ENCODE measurements at places on chromosomes 2 and 18.

- DNase-seq = no peak
Measured at GRCh38 chr2:5664278-5664681, 27.9 kb upstream of the SOX11 start.

DNA sequence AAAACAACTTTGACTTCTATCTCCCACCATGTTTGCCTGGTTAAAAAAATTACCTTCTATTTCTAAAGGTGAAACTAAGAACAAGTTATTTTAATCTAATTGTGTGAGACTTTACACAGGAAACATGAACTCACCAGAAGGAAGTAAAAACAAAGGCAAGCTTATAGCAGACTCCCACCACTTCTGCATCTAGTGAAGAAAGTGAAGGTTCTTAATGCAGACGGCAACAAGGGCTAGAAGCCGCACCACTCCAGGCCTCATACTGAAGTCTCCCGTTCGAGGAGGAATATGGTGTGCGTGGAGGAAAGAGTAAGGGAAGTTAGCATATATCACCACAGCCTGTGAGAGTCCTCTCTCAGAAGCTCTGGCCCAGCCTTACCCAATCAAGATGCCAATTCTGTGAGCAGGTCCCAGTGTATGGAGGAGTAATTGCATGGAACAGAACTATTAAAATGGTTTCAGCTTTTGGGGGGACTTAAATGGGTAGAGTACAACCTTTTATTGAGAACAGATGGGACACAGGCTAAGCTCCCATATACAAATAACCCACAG, 958.7 kb downstream of the BCL11A start:
- no peak for DNase-seq

- DNase-seq = no peak
Measured at GRCh38 chr2:240430595-240430994, 4.9 kb upstream of the GPC1 start.

DNA sequence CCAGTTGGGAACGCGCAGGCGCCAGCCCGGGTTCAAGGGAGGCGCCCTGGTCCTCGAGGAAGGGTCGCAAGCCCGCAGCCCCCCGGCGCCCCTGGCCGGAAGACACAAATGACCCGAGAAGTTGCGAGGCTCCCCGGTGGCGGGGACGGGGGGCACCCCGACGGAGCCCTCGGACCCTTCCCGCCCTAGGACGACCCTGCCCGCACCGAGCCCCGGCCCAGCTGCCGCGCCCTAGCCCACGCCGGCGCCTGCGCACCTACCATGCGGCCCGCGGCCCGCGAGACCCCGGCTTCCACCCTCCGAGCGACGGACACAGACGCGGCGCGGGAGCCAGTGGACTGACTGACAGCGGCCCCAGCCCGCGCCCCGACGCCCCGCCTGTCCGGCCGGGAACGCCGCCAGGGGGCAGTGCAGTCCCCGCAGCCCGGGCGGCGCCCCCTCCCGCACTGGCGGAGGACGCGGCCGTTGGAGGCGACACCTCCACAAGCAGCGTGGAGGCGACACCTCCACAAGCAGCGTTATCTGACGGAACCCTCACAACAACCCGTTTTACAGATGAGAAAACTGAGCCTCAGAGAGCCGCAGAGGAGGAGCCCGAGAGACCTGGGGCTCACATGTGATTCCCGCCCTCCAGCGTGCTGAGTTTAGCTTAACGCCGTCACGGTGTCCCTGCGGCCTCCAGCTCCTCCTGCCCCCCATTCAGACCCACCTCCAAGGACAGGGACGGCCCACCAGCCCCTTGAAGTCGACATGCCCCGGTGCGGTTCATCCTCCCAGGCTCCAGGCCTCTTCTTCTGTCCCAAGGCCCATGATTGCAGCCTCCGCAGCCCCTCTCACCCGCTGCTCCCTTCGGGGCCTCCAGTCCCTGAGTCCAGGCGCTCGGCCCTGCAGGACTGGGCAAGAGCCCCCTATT, at the start of gene NMUR1:
Gene NMUR1 (minus strand): TSS at position 347 of the 913 bp plus-strand sequence. CDS start 84 bp downstream, at position 263.
- DNase-seq = no peak

DNA sequence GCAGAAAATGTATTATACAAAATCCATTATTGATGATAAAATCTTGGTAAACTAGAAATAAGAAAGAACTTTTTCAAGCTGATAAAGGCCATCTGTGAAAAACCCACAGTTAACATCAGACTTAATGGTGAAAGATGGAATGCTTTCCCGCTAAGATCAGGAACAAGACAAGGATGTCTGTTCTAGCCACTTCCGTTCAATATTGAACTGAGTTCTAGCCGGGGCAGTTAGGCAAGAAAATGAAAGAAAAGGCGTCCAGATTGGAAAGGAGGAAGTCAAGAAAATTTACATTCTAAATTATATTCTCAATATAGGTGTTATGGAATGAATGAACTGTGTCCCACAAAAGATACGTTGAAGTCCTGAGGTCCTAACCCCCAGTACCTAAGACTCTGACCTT, 39.1 kb upstream of the DTNB start:
- no peak for DNase-seq

- no peak for DNase-seq
Measured at GRCh38 chr2:101675512-101675911, 22.0 kb upstream of the MAP4K4 start.

GRCh38 chr2:102256276-102256675, 55.1 kb upstream of the IL1RL1 start:
- no peak for DNase-seq

DNA sequence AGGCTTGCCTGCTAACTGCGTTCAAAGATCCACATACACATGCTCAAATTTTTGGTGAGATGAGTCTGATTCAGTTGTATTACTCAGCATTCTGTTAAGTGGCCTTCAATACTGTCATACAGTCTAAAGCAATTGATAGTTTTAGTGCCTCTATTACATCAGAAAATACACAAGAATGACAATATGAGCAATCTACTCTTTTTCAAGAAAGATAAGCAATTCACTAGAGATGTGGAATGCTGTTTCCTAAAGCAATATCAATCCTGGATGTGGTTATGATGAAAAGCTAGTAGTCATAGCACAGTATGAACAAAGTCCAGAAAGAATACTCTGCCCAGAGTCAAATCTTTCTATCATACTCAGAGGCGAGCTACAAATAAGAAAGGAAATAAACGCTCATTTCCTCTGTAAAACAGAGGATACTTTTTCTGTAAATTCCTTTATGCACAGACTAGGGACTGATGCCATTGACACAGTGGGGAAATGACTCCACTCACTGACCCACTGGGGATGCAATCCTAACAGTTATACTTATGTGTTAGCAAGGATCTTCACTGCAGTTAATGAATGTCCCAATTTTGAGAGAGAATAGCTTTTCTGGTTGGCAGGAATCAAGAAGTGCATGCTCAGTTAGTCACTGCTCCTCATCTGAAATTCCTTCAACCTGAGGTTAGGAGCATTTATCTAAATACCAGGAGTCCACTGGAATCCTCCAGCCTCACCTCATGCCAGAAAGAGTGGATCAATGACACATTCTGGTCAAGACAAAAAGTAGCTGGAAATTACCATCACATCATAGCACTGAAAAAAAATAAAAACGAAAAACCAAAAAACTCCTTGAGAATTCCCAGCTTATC, 83.3 kb downstream of the PDE11A start:
- no peak for DNase-seq

DNA sequence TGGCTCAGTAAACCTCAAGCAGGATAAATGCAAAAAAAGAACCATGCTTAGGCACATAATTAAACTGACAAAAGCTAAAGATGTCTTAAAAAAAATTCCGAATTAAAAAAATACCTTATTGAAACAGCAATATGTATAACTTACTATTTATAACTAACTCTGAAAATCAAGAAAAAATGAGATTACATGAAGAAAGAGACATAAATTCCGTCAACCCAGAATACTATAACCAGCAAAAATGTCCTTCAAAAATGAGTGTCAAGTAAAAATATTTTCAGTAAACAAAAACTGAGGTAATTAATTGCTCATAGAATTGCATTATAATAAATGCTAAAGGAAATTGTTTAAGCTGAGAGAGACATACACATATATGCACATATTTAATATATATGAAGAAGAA, 474.5 kb upstream of the SYT4 start:
- no peak for DNase-seq

GRCh38 chr2:195269220-195269619, 387.8 kb upstream of the SLC39A10 start:
- DNase-seq = no peak

DNA sequence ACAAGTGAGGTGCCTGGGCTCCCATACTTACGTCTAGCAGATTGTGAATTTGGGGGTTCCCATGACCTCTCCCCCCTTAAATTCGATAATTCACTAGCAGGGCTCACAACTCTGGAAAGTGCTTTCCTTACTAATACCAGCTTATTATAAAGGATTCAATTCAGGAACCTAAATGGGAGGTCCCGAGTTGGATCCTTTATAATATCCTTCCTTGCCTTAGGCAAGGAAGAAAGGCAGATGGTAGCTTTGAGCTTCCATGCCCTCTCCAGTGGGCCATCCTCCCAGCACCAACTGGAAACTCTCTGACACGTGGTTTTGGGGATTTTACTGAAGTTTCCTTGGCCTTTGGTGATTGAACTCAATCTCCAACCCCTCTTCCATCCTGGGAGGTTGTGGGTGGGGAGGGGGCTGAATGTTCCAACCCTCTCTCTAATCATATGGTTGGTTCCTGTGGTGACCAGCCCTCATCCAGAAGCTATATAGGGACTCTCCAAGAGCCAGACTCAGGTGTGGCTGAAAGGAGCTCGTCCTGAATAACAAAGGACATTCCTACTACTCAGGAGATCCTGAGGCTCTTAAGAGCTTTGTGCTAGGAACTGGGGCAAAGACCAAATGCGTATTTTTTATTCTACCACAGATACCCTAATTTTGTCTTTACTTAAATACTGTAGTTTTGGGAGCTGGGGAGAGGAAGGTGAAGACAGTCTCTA, 62.2 kb downstream of the HAUS1 start:
- no peak for DNase-seq

- DNase-seq = no peak
Measured at GRCh38 chr2:152385650-152386049, 50.7 kb downstream of the FMNL2 start.

DNA sequence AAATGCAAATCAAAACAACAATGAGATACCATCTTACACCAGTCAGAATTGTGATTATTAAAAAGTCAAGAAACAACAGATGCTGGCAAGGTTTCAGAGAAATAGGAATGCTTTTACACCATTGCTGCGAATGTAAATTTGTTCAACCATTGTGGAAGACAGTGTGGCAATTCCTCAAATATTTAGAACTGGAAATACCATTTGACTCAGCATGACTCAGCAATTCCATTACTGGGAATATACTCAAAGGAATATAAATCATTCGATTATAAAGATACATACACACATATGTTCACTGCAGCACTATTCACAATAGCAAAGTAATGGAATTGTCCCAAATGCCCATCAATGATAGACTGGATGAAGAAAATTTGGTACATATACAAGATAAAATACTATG, 516.7 kb downstream of the ERBB4 start:
- no peak for DNase-seq

GRCh38 chr2:171008550-171009205, 79.6 kb downstream of the GORASP2 start:
- DNase-seq = no peak

DNA sequence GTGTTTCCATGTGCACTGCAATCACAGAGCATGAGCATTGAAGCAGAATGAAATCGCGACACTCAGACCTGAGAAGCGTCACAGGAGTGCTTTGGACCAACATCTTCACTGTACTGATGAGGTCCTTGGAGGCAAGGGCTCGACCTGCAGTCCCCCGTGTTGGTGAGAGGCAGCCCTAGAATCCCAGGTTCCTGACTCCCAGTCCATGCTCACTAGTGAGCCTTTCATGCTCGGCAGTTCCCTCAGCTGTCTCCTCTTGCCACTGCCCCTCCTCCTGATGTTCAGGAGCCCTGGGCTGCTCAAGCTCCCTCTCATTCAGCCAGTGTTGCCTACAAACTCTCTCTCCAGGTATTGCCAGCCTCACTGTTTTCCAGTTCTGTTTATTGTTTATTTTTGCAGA, 291.4 kb downstream of the DYSF start:
- no peak for DNase-seq

- no peak for DNase-seq
Measured at GRCh38 chr2:170321526-170321925, 143.6 kb downstream of the MYO3B start.

- DNase-seq = no peak
Measured at GRCh38 chr2:216344206-216344949, 27.9 kb downstream of the MARCHF4 start.

DNA sequence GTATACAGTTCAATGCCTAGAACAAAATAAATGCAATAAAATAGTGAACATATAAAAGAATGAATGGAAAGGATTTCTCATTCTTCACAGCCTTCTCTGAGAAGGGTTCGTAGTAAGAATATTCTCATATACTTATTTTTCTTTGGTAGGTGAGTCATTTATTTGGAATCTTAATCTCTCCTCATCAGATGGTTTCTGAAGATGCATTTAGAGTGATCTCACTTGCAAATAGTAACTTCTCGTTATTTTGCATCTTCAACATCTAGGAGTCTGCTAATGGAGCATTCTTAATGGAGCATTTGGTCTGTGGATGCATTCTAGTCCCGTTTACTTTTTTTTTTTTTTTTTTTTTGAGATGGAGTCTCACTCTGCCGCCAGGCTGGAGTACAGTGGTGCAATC, 3.9 kb downstream of the UBXN4 start:
- DNase-seq = no peak

- DNase-seq = no peak
Measured at GRCh38 chr18:26931659-26932058, 66.2 kb upstream of the AQP4 start.

GRCh38 chr2:210128961-210129360, 42.2 kb downstream of the KANSL1L start:
- no peak for DNase-seq

- no peak for DNase-seq
Measured at GRCh38 chr2:21763501-21763900, 639.7 kb downstream of the TDRD15 start.

GRCh38 chr2:120238728-120239487, 13.7 kb upstream of the RALB start:
- no peak for DNase-seq

- DNase-seq = no peak
Measured at GRCh38 chr2:66748939-66749338, 314.0 kb downstream of the MEIS1 start.

- no peak for DNase-seq
Measured at GRCh38 chr2:231514951-231515297, 15.3 kb downstream of the NMUR1 start.

DNA sequence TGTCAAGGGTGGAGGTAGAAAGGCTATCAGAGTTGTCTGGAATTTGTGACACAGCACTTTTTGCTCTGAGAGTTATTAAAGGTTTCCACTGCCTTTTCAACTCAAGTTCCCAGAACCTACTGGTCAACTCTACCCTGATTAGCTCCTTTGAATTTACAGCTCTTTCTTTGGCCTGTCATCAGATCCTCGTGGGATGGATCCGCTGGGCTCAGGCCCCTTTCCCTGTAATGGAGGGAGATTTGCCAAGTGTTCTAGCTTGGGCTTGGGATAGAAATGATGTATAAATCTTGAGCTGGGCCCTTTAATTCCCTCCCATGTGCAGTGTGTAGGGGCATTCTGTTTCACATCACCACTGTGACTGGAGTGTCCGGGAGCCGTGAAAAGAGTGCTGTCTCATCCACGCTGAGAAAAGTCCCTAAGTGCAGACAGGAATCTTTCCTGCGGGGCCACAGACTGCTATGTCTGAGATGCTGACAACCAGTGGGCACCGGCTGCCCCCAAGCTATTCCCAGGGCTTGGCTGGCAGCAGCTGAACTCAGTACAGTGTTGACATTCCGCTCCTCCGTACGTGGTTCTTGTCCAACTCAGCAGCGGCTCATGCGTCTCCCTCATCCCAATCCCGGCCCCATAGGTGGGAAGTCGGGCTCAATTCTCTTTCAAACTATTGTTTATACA, 46.9 kb upstream of the ARHGAP28 start:
- DNase-seq = no peak
